ENCODE measurements at places on chromosomes 2 and 18.

DNA sequence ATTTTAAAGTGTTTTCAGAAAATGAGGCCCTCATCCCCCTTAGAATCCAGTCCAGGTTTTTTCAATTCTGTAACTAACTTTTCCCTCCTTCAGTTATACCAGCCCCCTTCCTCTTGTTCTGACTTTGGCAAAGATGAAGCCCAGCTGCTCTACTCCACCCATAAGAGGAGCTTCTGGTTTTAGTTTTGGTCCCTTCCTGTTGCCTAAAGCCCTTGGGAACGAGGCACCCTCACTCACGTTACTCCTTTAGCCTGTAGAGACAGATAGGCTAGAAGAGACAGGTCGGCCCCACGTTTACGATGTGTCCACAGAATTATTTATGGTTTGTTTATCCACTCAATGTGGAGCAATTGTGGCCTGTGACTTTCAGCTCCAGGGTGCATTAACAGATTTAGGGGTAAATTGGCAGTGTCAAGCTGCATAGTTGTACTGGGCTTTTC is 454.2 kb upstream of the TNP1 start:
- DNase-seq: no peak

DNA sequence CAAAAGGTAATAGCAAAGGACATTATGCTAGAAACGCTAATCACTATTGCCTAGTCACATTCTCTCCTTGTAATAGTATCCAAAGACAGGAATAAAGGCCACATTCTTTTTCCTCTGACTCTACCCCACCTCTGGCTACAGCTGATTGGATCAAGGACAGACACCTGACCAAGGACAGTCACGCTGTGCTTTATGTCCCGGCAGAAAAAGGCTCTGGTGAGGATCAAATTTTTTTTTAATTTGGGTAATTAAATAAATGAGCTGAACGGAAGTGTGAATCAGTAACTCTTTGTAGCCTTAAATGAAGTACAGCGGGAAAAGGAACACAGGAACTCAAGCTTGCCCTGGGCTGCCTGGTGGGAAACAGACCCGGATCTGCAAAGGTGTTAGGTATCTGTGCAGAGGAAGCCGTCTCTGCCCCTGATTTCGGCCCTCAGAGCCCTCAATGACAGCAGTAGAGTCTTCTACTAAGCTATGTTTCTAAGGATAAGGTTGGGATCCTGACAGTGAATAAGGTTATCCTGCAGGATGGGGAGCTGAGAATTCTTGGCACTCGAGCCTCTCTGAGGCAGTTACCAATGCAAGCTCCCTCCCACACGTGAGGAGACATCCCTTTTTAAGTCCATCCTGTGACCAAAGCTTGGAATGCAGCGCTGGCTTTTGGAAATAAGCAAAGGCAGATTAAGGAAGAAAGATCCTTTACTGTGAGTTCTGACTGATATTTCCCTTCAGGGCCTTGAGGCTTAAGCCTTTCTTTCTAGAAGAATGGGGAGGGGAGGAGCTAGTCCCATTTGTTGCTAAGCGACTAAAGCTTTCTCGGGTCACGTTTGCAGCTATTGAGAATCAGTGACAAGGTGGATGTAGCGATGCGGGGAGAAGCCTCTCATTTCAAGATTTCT is 37.8 kb upstream of the IKZF2 start:
- no peak for DNase-seq

DNA sequence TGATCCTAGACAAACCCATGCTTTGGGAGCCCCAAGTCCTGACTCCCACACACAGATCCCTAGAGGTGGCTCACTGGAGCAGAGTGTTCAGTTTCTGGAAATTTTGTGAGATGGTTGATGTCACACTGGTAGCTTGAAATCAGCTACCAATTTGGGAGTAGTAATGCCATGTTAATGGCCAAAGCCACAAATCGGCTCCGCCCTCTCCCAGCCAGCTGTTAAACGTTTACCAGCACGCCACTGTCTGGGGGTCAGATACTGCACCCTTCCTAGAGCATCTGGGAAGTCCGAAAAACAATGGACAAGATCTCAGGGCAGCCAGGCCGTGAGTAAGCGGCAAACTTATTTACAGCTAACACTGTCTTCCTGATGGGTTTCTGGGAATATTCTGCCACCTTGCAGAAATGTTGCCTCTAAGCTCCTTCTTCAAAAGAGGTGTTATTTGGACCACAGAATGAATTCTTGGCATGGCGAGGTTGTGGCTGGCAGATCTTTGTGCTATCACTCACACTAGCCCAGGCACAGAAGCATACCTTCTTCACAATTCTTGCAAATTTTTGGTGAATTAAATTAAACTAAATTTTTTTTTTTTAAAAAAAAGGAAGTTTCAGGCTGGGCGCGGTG is 60.2 kb upstream of the FZD7 start:
- no peak for DNase-seq

GRCh38 chr2:190996338-190996946 is 17.5 kb downstream of the STAT1 start:
- no peak for DNase-seq

DNA sequence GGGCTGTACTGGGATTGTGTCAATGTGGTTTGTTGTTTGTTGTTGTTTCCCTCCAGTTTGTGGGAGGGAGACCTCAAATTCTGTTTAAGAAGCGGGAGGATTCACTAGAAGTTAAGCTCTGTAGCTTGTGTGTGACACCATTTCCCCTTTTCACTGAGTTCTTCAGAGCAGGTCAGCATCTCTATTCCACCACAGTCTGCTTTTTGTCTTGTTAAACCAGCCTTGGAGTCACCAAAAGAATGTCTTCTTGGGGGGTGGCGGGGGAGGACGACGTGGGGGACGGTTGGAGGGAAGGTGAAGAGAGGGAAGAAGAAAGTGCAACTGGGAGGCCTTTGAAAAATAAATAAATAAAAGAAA is 2.3 kb upstream of the BCL11A start:
- DNase-seq: no peak

DNA sequence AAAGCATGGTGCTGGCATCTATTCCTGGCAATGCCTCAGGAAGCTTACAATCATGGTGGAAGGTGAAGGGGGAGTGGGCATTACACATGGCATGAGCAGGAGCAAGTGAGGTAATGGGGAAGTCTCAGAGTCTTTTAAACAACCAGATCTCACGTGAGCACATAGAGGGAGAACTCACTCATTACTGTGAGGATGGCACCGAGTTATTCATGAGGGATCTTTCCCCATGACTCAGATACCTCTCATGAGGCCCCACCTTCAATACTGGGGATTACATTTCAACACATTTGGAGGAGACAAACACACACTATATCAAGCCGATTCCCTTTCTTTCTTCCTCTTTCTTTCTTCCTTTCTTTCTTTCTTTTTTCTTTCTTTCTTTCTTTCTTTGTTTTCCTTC is 47.9 kb upstream of the FANCL start:
- no peak for DNase-seq

DNA sequence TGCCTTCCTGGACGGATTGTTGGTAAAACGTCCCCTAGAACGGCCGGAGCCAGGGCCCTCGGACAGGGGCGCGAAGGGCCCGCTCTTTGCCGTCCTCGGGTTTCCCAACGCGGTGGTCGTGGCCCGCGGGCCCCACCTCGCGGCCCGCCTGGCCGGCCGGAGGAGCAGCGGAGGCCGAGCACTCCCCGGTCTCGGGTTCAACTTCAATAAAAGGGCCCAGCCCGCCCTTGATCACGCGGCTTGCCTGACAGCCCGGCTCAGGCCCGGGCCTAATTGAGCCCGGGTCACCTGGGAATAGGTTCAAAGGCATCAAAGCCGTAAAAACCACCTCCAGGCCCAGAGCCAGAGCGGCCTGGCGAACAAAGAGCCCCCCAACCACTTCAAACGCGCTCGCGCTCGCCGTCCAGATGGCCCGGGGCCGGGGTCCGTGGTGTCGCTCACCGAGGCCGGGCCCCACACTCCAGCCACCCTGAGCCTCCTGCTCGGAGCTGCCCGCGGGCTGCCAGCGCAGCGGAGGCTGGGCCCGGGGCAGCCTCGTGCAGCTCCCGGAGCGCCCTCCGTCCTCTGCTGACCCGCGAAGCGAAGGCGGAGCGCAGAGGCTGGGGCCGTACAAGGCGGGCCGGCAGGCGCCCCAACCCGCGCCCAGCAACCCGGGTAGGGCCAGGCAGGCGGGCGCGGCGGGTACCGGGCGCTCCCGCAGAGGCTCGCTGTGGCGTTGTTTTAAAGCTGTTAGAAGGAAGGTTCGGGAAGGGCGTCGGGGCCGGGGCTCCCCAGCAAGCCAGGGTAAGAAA is 1.1 kb upstream of the TWIST2 start:
- DNase-seq: no peak

- DNase-seq: no peak
Measured at GRCh38 chr18:6649421-6650126, 79.9 kb upstream of the ARHGAP28 start.

GRCh38 chr2:19392191-19392590 is 33.8 kb upstream of the OSR1 start:
- no peak for DNase-seq

DNA sequence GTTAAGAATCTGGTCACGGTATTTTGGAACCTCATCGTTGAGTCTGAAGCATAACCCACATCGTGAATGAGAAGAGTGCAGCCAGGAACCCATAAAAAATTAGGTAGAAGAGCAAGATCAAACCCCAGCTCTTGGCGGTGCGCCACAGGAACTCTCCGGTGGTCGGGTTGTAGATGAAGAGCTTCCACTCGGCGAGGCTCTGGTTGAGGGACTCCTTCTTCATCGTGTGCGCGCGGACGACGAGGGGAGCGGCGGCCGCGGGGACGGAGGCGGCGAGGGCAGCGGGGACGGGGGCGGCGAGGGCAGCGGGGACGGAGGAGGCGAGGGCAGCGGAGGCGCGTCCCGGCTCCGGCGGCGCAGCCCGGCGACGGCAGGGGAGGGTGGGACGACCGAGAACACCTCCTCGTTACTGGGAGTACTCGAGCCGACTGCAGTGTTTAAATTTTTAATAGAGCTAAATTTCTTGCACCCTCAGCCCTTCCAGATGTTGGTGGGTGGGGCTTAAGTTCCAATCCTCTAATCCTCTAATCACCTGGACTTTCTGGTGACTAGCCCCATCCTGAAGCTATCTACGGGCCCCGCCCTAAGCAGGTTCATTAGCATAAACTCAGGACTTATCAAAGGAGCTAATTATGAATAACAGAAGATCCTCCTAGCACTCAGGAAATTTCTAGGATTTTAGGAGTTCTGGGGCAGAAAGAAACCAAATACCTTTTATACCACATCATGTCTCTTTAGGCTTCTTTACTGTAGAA is 20.4 kb upstream of the PAPOLG start:
- no peak for DNase-seq
